ENCODE measurements at places on chromosomes 3 and 15.

- no peak for DNase-seq
These were observed 117.7 kb downstream of the DNAJB8 start for GRCh38 chr3:128348805-128349531.

DNA sequence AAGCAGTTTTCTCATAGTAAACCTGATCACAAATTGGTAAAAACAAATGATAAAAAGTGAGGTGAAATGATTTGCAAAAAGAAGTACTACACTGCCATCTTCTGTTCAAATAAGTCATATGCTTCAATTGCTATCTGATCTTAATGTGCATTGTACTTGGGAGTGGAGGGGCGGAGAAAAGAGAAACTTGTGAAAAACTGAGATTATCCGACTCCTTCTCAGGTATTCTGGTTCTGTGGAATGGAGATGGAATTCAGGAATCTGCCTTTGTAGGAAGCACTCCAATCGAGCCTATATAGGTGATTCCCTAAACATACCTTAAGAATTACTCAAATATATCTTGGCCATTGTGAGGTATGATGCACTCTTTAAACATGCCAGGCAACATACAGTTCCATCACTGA lies 180.6 kb downstream of the CHL1 start:
- DNase-seq: no peak

- peak; percentile 50 for DNase-seq
These were observed 20.9 kb downstream of the TRPM1 start for GRCh38 chr15:31080591-31081014.

GRCh38 chr15:99504071-99504822 lies 61.5 kb upstream of the MEF2A start:
- no peak for DNase-seq

DNA sequence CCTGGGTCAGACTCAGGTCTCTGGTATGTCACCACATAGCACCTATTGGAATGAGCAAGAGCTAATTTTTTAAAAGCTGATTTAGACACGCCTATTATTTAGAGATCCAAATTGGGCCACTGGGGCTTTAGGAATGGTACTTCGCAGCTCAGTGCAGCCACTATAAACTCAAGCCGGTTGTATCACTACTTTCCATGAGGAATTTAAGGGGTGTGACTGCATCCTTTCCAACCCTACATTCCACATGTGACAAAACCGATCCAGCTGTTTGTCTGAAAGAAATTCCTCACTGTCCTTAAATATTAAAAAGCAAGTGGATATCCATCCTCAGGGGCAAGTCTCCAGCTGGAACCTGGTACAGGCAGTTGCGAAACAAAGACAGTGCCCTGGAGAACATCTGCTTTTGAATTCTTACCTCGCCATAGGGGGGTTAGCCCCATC lies 12.8 kb downstream of the VGLL3 start:
- DNase-seq: no peak

DNA sequence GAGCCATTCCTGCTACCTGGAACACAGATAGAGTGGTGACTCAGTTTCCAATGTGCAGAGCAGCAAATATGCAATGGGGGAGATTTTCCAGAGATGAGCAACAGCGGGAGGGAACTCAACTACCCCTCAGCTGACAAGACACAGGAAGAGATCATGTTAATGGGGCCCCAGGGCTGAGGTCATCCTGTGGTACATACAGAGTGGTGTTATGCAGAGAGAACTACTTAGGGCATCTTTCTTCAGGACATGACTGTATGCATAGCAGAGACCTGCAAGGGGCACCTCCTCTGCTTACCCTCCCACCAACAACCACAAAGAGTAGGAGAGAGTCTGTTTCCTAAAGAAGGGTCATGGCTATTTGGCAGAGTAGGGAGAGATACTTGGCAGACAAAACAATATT lies 6.8 kb upstream of the TBC1D5 start:
- DNase-seq: peak; percentile 26

DNA sequence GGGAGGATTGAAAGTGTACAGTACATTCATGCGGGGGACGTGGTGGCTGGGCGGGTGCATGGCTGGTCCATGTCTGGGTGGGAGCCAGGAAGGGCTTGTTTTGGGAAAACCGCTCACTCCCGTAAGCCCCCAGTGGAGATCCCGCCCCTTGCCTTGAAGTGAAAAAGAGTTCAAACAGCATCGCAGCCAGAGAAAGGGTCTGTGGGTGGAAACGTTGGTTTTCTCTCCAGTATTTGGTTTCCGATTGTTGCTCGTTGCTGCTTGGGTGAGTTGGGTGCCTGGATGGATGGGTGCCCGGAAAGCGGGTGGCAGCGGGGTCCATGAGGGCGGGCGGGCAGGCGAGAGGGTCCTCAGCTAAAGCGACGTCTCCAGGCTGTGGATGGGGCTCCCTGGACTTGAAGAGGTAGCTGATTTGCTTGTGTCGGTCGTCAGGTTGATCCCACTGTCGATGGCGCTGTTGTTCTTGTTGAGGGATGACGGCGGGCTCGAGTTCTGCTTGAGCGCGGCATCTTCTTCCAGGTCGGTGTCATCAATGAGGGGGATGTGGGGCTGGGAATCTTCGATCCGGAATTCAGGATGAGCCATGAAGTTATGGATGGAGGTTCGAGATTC lies 7.7 kb upstream of the SEC13 start:
- no peak for DNase-seq

- no peak for DNase-seq
These were observed 272.0 kb upstream of the ATP11B start for GRCh38 chr3:182521339-182521738.

GRCh38 chr3:31170932-31171670 lies 276.6 kb upstream of the GADL1 start:
- no peak for DNase-seq

DNA sequence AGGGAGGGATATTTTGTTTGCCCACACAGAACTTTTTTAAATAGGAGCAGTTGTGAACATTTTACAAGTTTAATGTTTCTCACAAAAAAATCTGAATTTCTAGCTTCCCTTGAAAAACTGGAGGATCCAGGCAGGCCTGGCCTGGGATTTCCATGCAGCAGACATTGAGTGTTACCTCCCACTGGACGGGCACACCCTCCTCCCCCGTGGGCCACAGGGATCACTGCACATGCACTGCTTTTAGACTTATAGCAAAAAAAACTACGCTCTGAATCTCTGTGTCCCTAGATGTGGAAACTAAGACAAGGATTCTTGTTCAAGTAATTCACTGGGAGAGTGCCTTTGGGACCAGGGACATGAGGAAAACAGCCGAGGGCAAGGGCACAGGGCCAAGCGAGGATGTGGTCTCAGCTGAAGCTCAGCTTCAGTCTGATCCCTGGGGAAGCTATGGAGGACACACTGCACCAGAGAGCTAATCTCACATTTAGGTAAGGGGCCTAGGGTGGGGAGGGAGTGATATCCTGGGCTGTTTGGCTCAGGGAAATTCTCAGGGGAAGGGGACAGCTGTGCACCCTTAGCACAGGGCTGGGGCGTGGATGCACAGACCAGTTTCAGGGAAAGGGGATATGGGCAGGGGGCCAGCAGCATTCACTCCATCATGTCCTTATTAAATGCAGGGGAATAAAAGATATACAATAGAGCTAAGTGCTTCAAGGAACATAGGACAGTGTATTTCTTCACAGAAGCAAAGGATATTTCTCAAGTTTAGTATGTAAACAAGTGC lies 46.0 kb downstream of the FSIP1 start:
- DNase-seq: no peak
